Ovary (tissue), 10 donors: ENCODE measurements at places on chromosomes 3 and 15.
A peak's percentile ranks its signal among the peaks of the same experiment; 100 is the strongest.

DNA sequence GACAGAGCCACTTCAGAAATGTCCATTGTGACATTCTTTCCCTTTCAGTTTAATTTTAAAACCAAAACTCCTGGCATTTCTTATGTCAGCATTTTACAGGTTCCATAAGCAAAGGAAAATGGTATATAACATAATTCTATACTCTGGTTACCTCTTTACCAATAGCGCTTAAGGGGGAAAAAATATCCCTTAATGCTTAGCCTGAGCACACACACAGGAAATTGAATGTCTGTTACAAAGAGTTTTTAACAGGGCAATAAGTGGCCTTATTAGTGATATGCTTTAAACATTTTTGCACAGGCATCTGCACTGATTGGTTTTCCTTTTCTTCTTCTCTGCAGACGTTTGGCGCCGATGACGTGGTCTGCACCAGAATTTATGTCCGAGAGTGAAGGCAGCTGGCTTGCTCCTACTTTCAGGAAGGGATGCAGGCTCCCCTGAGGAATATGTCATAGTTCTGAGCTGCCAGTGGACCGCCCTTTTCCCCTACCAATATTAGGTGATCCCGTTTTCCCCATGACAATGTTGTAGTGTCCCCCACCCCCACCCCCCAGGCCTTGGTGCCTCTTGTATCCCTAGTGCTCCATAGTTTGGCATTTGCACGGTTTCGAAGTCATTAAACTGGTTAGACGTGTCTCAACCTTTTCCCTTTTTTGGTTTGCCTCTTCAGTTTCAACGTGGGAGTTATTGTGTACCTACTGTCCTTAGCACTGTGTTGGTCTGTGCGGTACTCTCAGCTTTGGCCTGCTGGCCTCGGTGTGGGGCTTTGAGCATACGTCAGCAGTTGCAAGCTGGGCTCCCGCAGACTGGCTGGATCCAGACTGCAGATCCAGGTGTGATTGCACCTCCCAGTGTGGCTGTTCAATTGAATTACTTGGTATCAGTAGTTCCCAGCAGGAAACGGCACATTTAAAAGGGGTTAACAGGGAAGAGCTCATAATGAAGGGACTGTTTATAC is 7.7 kb downstream of the CRABP1 start:
- DNase-seq: no peak

- DNase-seq: no peak
Observed at GRCh38 chr15:54082836-54083492, 104.7 kb downstream of the UNC13C start.

- DNase-seq: no peak
Observed at GRCh38 chr3:107110596-107111305, 266.5 kb upstream of the CCDC54 start.

DNA sequence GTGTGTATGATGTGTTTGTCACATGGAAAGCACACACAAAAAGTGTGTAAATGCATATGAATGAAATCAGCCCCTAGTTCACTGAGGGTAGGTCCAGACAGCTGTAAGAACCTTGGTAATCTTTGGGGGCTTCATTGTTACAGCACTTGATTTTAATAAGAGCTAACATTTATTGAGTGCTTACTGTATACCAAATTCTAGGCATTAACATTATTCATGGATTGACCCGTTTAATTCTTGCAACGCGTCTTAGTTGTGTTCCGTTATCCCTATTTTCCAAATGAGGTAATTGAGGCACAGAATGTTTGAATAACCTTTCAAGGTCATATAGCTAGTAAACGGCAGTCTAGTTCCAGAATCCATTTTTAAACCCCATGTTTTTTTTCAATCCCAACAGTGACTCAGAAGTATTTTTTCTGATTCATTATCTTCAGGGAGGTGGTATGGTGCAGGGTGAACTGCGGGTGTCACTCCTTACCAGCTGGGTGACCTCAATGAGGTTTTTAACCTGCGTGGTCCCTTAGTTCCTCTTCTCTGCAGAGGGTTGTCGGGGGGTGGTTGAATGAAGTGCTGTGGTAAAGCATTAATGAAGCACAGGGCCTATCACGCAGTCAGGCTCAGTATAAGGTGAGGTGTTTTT is 14.2 kb downstream of the RAB8B start:
- no peak for DNase-seq

DNA sequence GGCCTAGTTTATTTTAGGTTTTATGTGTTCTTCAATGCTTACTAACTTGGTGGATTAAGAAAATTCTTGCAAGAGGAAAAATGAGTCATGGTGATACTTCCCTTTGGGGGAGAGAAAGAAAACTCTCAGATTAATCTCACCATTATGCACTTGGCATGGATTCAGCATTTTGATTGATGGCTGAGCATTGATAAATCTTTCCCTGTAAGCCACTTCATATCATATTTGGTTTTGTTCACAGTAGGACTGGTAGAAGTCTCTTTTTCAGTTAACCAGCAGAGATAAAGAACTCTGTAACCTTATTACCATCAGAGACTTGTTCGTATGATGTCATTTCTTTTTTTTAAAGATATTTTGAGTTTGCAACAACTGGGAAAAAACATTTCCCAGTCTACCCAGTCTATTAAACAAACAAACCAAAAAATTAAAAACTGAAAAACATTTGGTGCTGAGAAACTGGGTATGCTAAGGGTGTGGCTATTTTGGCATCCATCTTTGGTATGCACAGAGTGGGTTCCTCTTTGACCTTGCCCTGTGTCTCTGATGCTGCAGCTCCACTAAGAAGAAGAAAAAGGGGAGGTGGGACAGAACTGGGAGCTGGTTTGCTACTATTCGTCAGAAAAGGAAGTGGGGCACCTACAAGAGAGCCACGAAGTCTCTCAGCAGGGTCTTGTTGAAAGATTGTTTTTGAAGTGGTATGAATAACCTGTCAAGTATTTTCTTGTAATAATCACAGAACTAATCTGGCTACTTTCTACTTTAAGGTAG is 17.2 kb downstream of the TMOD3 start:
- DNase-seq: no peak

- DNase-seq: no peak
Observed at GRCh38 chr3:61612211-61613194, 51.1 kb downstream of the PTPRG start.

DNA sequence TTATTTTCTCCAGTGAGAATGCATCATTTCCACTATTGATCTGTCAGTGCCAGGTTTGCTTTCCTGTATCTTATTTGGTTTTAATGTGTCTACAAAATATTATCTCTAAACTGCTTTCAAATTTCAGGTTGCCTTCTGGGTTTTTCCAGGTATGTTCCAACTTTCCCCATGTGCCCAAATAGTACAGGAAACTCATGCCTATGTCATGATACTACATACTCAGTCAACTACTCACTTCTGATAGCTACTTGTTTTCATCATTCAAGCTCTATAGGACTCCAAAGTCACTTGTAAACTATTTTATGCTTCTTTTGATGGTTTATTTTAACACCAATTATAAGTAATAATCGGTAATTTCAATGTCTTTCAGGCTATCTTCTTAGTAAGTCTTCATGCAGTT is 134.8 kb upstream of the TTC14 start:
- DNase-seq: no peak

- DNase-seq: no peak
Observed at GRCh38 chr3:156174229-156174847, 54.0 kb downstream of the KCNAB1 start.

- no peak for DNase-seq
Observed at GRCh38 chr3:38650248-38650951, 913 bp upstream of the SCN5A start.

DNA sequence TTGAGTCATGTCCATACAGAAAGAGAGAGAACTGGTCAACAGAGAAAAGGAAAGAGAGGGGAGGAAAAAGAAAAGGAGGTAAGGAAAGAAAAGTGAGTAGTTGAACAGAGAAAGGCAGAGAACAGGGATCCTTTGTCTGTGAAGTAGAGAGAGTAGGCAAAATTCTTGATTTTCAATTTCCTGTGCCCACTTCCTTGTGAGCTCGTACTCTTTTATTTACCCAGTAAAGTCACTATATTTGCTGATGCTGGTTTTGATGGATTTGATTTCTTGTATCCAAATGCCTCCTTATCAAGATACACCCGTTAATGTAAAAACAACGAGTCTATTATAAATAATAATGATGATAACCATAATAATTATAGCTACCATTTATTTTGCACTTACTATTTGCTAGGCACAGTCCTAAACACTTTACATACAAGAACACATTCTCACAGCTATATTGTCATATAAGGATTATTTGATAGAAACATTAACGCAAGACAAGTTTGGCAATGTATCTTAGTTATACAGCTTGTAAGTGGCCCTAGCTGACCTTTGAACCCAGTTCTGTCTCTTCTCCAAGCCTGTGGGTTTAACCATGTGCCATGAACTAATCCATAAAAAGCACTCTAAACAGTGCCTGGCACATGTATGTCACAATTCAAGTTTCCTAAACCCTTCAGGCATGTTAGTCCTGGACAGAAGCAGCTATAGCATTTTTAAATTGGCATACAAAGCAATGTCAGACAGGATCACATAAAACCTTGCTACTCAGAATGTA is 6.7 kb upstream of the P2RY1 start:
- no peak for DNase-seq

GRCh38 chr3:115239717-115240116 is 92.6 kb upstream of the ZBTB20 start:
- no peak for DNase-seq

- DNase-seq: no peak
Observed at GRCh38 chr15:69784798-69785566, 312.7 kb downstream of the TLE3 start.

GRCh38 chr3:85005946-85006345 is 47.2 kb downstream of the CADM2 start:
- no peak for DNase-seq

- no peak for DNase-seq
Observed at GRCh38 chr3:52488746-52489145, 6.4 kb upstream of the STAB1 start.

DNA sequence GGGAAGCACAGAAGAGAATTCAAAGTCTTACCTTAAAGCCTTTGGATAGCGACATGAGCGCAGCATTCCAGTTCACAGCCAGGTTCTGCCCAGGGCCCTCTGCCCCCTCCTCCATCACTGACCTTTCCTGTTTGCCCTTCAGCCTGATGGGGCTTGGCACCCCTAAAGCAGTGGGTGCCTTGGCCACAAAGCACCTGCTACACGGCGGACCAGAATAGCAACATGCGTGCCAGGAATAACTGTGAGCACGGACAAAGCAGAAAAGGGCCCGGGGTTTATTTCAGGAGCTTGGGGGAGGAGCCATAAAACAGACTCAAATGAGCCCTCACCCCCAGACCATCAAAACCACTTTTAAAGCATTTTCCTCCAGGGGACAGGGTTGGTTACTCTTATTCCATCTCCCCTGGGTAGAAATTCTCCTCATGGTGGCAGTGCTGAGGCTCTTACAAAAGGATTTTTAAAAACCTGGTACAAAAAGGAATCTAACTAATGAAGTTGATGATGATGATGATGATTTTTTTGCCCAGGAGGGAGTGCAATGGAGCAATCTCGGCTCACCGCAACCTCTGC is 135.4 kb downstream of the KLF13 start:
- DNase-seq: no peak

- DNase-seq: peak; percentile 76
Observed at GRCh38 chr3:186413615-186414415, 51.8 kb upstream of the DGKG start.

DNA sequence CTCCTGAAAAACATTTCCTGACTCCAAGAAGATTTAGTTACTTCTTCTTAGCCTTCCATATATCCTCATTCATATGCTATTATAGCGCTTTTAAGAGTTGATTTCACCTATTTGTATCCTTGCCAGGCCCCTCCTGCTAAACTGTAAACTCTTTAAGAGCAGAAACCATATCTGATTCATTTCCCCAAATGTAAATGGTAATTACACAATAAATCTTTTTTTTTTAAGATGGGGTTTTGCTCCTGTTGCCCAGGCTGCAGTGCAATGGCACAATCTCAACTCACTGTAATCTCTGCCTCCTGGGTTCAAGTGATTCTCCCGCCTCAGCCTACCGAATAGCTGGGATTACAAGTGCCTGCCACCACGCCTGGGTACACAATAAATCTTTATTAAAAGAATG is 4.5 kb downstream of the DLEC1 start:
- no peak for DNase-seq

DNA sequence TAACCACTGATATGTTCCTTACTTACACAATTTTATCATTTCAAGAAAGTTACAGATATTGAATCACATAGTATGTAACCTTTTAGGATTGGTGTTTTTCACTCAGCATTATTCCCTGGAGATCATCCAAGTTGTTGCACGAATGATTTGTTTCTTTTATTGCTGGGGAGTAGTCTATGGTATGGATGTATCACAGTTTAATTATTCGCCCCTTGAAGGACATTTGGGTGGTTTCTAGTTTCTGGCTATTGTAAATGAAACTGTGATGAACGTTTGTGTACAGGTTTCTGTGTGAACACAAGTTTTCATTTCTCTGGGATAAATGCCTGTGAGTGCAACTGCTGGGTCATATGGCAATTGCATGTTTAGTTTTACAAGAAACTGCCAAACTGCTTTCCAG is 68.8 kb downstream of the NMNAT3 start:
- no peak for DNase-seq

DNA sequence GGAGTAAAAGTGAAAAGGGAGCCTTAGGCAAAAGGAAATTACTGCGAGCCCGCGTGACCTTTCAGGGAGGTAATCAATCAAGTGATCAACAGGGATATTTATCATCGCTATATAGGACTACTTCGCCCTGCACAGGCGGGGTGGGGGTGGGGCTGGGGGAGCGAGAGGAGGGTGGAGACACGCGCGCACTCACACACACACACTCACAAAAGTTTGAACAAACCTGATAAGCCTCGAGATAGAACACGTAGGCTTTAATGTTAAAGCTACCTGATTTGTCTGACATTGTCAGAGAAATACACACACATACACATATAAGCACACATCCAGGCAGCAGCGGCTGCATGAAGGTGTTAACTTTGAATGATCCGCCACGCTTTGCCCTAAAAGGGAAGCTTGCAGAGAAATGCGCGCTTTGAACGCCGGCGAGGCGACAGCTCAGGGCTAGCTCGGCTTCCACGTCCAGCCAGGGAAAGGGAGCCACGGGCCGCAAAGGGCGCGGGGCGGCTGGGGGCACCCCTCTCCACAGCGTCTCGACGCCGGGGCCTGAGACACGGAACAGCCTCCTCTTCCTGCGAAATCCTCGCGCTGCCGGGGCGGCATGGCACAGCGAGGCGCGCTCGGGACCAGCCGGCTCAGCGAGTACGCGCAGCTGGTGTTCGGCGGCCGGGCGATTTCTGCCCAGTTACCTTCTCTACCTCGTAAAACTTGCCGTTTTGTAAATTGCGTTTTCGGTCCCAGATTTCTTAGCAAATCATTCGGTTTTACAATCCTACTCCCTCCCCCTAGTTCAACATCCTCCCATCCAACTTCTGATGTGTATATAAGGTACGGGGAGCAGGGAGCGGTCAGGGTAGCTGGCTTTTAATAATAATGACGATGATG is 4.8 kb upstream of the MECOM start:
- DNase-seq: no peak

DNA sequence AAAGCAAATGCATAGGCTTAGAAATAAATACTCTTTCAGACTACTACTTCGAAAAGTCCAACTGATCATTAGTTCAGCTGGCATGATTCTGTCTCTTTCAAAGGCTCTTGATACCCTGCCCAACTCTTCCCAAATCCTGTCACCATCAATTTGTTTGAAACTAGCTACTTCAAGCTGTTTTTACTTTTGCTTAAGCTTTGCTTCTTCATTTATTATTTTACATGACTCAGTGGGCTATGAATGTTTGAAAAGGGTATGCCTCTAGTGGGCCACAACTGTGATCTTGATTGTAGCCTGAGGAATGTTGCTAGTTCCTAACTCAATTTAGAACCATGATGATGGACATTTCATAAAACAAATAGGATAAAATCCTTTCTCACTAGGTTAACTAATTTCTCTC is 340.8 kb downstream of the NAALADL2 start:
- DNase-seq: no peak

- no peak for DNase-seq
Observed at GRCh38 chr15:29852201-29852600, 29.9 kb upstream of the TJP1 start.
